Tibial nerve (tissue), 4 donors: ENCODE measurements at places on chromosomes 16 and 17. TPM values are rescaled to one million over a fixed set of nuclear protein-coding genes. Genes with fewer than 3 reads are reported as not detected.

The GP1BA gene
- total RNA-seq = not detected

The SDR42E1 gene
- total RNA-seq = 0.30 TPM

The OGFOD3 gene
- 23.7 TPM for total RNA-seq

The KDM8 gene
- total RNA-seq = 2.3 TPM

The FAM222B gene
- total RNA-seq = 8.3 TPM

The PLLP gene
- total RNA-seq = 363 TPM

The MMP25 gene
- not detected for total RNA-seq

The CHST4 gene
- total RNA-seq = not detected

The BCL6B gene
- 2.5 TPM for total RNA-seq

The GJD3 gene
- total RNA-seq = not detected

The SLC6A2 gene
- not detected for total RNA-seq

The CDH13 gene
- 4.1 TPM for total RNA-seq

The RCVRN gene
- total RNA-seq = not detected

The SP6 gene
- total RNA-seq = 1.3 TPM

The ITGB3 gene
- total RNA-seq = 26.7 TPM

The MYH2 gene
- not detected for total RNA-seq

The ABCC11 gene
- total RNA-seq = not detected

The AANAT gene
- not detected for total RNA-seq

The FBXO39 gene
- total RNA-seq = not detected

The SLC9A5 gene
- total RNA-seq = 1.3 TPM

The MT1F gene
- 3.0 TPM for total RNA-seq

The CES5A gene
- not detected for total RNA-seq

The SDR42E2 gene
- total RNA-seq = not detected

The SPAG9 gene
- 154 TPM for total RNA-seq

The ADAMTS18 gene
- 0.21 TPM for total RNA-seq

The PRR29 gene
- total RNA-seq = 0.20 TPM

The NKD1 gene
- 57.9 TPM for total RNA-seq

The HAGH gene
- total RNA-seq = 99.4 TPM

The SERPINF2 gene
- 6.1 TPM for total RNA-seq

The MSLN gene
- 1.5 TPM for total RNA-seq

The MFAP4 gene
- 30.6 TPM for total RNA-seq
